HCT116 (cell line): ENCODE measurements at places on chromosomes 6 and 20. TPM values are rescaled to one million over a fixed set of nuclear protein-coding genes. Genes with fewer than 3 reads are reported as not detected.

- H3K4me1 ChIP-seq, result no peaks in the 10 kb centered on the region
- no peak for DNase-seq
- no peaks in the 10 kb centered on the region for H3K27me3 ChIP-seq
- no peak overlapping the region for H3K4me3 ChIP-seq
- H3K27ac ChIP-seq, result no peak overlapping the region
- H3K36me3 ChIP-seq, result no peaks in the 10 kb centered on the region
These were observed 59.5 kb downstream of the PLEKHG1 start for GRCh38 chr6:150659046-150659763.

DNA sequence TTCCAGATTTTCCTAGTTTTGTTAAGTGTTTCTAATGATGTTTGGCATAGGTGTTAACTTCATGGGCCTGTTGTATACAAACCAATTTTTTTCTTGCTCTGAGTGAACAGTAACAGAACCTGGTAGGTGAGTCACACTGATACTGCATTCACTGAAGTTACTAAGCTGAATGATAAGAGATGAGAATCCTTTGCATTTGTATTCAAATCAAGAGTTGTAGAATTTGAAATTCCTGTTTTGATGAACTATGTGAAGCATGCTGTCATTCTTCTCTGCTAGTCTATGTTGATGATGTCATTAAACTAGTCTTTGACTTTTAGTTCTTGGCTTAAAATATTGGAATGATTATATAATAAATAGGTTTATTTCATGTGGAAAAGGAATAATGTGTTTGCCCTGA is 37.9 kb downstream of the PTPRA start:
- H3K4me1 ChIP-seq, result no peaks in the 10 kb centered on the region
- no peaks in the 10 kb centered on the region for H3K36me3 ChIP-seq
- no peak overlapping the region for H3K27ac ChIP-seq
- no peaks in the 10 kb centered on the region for H3K27me3 ChIP-seq
- DNase-seq, result no peak

GRCh38 chr6:134589512-134589911 is 271.6 kb upstream of the SGK1 start:
- no peaks in the 10 kb centered on the region for H3K27me3 ChIP-seq
- no peak for DNase-seq
- no peak overlapping the region for H3K4me3 ChIP-seq
- H3K27ac ChIP-seq, result no peak overlapping the region
- no peaks in the 10 kb centered on the region for H3K4me1 ChIP-seq

PTPRT gene
- not detected for total RNA-seq

- H3K4me3 ChIP-seq, result no peak overlapping the region
- no peaks in the 10 kb centered on the region for H3K36me3 ChIP-seq
- DNase-seq, result no peak
- H3K27ac ChIP-seq, result no peak overlapping the region
- H3K27me3 ChIP-seq, result no peaks in the 10 kb centered on the region
These were observed 289.5 kb downstream of the ESR1 start for GRCh38 chr6:152096863-152097496.

DNA sequence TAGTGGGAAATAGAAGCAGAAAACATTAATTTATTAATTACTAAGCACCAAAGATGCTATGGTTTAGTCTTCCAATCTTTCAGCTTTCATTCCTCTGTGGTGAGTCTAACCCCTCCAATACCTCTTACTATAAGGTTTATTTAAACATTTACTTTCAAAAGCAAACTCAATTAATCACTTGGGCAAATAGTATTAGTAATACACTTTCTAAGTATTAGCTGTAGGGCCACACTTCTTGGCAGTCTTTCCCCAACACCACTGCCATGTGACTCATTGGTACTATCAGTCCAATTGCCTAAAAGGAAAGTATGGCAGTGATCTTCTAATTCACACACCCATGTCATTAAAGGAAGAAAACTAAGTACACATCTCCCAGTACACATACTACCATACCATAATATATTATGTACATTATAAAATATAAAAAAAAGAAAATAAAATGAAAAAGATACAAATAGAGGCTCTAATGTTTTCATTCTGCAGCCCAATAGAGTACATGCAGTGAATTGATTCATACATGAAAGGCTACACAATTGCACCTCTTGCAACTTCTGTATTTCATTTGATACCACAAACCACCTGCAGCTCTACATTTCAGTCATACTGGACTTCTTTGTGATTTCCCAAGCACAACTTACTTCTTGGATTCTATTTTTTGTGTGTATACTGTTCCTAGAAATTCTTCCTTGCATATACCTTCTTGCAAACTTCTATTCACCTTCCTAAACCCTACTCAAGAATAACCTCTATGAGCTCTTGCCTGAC is 218.6 kb downstream of the PKHD1 start:
- no peaks in the 10 kb centered on the region for H3K36me3 ChIP-seq
- H3K4me3 ChIP-seq, result no peak overlapping the region
- H3K27ac ChIP-seq, result no peak overlapping the region

NOL4L gene
- total RNA-seq, result 5.9 TPM

GRCh38 chr6:143878272-143878760 is 14.0 kb downstream of the ZC2HC1B start:
- no peaks in the 10 kb centered on the region for H3K4me1 ChIP-seq
- no peaks in the 10 kb centered on the region for H3K36me3 ChIP-seq
- H3K27me3 ChIP-seq, result no peaks in the 10 kb centered on the region
- no peak for DNase-seq
- no peak overlapping the region for H3K27ac ChIP-seq
- H3K4me3 ChIP-seq, result no peak overlapping the region

NFATC2 gene
- total RNA-seq, result 5.0 TPM

- H3K4me1 ChIP-seq, result peaks cover 16% of the 10 kb centered on the region
- H3K27me3 ChIP-seq, result no peaks in the 10 kb centered on the region
- DNase-seq, result no peak
- H3K4me3 ChIP-seq, result peak overlapping the region; percentile 77
- H3K27ac ChIP-seq, result peak overlapping the region; percentile 59
These were observed 641 bp downstream of the SF3B5 start for GRCh38 chr6:144094731-144095133.

LPIN3 gene
- 18.5 TPM for total RNA-seq

GRCh38 chr20:16209357-16209756 is 363.9 kb downstream of the KIF16B start:
- H3K36me3 ChIP-seq, result no peaks in the 10 kb centered on the region
- DNase-seq, result no peak

KIAA0408 gene
- total RNA-seq, result 0.25 TPM

DNA sequence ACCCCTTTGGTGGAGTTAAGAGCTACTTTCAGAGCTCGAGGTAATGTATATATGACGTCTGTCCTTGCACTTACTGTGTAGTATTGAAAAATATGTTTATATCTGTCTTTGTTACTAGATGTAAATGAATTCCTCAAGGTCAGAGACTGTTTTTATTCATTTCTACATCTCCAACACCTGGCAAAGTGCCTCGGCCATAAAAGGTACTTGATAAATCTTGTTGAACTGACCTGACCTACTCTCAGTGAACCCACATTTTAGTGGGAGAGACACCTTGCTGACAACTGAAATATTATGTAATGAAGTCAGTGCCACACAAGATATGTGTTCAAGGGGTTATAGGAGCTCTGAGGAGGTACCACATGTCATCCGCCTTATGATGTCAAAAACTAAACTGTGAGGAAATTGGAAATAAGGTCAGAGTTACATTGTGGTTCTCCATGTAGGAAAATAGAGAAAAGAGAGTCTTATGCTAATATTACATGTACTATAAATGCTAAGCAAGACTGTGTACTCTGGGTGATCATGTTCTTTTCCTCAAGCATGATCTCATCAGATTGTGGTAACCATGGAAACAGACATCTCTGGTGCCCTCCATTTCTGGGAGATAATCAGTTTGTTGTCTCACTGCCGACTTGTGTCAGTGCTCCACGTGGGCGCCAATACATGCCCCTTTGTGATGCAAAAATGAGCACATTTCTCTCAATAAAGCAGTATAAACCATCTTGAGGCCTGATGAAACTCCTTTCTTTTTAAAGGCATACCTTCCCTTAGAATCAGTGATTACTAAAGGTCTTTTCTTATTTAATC is 5.7 kb upstream of the TMEM30A start:
- no peak overlapping the region for H3K4me3 ChIP-seq
- H3K4me1 ChIP-seq, result peaks cover 6% of the 10 kb centered on the region
- no peak overlapping the region for H3K27ac ChIP-seq
- H3K36me3 ChIP-seq, result no peaks in the 10 kb centered on the region
- DNase-seq, result no peak

- H3K4me3 ChIP-seq, result no peak overlapping the region
- peaks cover 9% of the 10 kb centered on the region; the same call in 1 of the 2 replicates for H3K4me1 ChIP-seq
- DNase-seq, result no peak
- H3K36me3 ChIP-seq, result peaks cover 13% of the 10 kb centered on the region
These were observed 13.6 kb downstream of the GINS1 start for GRCh38 chr20:25421102-25421501.

- DNase-seq, result no peak
- no peak overlapping the region for H3K4me3 ChIP-seq
- peaks cover 5% of the 10 kb centered on the region for H3K4me1 ChIP-seq
- no peaks in the 10 kb centered on the region for H3K36me3 ChIP-seq
These were observed 141.5 kb downstream of the LY86 start for GRCh38 chr6:6729971-6730370.

PRL gene
- total RNA-seq, result not detected

DNA sequence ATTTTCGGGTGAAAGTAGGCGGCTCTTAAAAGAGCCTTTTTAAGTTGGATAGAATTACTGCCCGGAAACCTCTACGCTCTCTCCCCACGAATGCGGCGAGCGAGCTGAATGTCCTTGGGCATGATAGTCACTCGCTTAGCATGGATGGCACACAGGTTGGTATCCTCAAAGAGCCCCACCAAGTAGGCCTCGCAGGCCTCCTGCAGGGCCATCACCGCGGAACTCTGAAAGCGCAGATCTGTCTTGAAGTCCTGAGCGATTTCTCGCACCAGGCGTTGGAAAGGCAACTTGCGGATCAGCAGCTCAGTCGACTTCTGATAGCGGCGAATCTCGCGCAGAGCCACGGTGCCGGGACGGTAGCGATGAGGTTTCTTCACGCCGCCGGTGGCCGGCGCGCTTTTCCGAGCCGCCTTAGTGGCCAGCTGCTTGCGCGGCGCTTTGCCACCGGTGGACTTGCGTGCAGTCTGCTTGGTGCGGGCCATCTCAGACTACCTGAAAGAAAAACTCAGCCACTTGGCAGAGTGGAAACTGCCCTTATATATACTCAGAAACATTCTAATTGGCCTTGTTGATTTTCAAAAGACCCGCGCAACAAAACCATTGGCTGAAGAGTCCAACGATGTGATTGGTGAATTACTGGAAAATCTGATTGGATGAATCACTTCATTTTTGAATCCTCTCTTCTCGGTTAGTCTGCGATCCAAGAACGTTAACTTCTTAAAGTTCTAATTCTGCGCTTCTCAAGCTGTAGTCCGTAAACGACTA is 93.9 kb upstream of the BTN3A2 start:
- no peak overlapping the region for H3K4me3 ChIP-seq
- no peak for DNase-seq
- H3K4me1 ChIP-seq, result peaks cover 9% of the 10 kb centered on the region
- H3K36me3 ChIP-seq, result no peaks in the 10 kb centered on the region
- H3K27ac ChIP-seq, result no peak overlapping the region
